ENCODE measurements at places on chromosomes 2 and 18. TPM values are rescaled to one million over a fixed set of nuclear protein-coding genes. Genes with fewer than 3 reads are reported as not detected.

DNA sequence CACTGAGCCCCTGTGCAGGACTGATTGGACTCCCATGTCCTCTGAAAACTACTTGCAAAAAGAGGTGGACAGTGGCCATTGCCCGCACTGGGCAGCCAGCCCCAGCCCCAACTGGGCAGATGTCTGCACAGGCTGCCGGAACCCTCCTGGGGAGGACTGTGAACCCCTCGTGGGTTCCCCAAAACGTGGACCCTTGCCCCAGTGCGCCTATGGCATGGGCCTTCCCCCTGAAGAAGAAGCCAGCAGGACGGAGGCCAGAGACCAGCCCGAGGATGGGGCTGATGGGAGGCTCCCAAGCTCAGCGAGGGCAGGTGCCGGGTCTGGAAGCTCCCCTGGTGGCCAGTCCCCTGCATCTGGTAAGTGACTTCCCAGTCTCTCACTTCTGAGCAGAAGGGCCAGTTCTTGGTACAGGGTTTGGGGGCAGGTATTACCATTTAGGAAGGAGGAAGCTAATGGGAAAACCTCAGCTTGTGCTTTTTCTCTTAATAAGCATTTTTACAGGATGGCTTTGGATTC lies 44.1 kb downstream of the TNFRSF11A start:
- no peak for DNase-seq

DNA sequence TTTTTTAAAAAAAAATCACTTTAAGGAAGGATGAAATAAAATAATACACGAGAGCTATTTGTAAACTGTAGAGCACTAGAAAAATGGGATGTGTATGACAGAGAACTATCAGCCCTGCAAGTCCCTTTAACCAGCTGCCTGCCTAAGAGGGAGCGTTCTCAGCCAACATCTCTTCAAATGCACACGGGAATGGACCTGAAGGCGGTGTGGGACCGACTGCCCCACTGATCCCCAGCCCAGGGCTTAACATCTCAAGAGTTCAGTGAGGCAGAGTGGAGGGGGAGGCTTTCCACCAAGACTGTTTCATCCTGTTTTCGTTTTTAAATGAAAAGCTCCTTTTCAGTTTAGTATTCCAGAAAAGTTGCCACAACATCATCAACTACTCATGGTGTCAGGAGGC lies 2.2 kb downstream of the INPP4A start:
- DNase-seq = no peak

GRCh38 chr2:65220432-65221131 lies 7.0 kb upstream of the ACTR2 start:
- no peak for DNase-seq

- no peak for DNase-seq
Measured at GRCh38 chr18:76479351-76480238, 15.4 kb downstream of the ZNF516 start.

DNA sequence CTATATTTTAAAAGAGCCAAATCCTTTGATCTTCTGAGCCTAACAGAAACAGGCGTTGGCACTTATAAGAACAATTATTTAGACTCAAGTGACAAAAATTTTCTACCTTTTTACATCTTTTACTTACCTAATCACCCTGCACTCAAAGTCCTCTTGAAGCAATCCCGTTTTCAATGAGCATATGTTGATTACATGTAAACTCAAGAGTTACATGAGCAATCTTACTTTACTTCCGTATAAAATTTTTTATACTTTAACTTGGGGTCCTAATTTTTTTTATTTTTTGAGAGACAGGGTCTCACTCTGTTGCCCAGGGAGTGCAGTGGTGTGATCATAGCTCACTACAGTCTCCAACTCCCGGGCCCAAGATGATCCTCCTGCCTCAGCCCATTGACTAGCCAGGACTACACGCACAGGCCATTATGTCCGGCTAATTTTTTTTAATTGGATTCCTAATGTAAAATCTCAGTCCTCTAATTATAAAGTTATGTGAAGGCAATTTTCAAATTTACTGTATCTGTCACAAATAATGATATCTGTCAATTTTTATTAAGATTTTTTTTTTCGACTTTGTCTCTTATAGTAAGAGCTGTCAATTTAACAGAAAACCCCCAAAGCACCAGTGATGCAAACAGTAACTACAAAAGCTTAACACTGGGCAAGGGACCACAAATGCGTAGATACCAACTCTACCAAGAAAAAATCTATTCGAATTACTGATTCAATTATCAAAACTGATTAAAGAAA lies 19.1 kb upstream of the STPG4 start:
- DNase-seq = no peak

DNA sequence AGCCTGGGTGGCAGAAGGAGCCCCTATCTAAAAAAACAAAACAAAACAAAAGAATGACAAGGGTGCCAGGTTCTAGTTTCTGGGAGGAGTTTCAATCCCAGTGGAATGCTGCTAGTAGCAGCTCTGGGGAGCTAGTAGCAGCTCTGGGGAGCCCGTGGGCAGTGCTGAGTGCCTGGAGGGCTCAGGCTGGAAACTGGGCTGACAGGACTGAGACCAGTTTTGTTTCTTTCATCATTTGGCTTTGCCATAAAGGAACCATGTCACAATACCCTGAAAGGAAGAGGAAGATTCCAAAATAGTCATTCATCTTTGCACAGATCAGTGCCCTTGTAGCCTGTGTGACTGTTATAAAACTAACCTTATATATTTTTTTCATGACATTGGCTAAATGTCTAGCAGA lies 10.6 kb downstream of the MFSD6 start:
- no peak for DNase-seq

DNA sequence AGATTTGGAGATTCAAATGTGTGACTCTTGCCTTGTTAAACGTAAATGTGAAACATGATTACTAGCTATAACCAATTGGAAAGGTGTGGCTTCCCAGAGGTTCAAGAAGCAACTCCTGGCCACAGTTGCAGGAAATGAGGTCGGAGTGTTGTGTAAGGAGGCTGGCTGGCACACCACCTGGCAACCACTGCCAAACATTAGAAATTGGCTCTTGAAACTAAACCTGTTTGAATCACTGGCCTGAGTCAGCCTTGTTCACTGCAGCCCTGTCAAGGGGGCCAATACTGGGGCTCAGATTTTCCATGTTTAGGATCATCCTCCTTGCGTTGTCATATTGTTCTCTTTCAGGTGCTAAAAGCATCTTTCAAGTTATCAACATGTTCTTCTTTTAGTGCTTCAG lies 206.3 kb downstream of the ARL6IP6 start:
- DNase-seq = no peak

DNA sequence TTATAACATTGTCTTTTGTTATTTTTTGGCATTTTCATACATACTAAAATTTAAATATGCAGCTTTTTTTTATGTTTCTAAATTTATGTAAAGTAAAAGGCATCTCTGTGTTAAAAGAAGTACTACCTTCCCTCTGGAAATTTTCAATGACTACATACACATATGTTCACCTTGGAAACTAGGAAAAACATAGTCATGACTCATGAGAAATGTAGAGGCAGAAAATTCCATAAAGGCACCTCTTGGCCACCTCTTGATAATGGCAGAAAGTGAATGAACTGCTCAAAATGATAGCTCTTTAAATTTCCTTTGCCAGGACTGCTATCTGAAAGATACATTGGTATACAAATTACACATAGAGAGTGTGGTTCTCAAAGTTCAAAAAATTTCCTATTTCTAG lies 889.1 kb upstream of the ZEB2 start:
- no peak for DNase-seq

GRCh38 chr2:200342235-200342634 lies 35.7 kb downstream of the SPATS2L start:
- no peak for DNase-seq

DNA sequence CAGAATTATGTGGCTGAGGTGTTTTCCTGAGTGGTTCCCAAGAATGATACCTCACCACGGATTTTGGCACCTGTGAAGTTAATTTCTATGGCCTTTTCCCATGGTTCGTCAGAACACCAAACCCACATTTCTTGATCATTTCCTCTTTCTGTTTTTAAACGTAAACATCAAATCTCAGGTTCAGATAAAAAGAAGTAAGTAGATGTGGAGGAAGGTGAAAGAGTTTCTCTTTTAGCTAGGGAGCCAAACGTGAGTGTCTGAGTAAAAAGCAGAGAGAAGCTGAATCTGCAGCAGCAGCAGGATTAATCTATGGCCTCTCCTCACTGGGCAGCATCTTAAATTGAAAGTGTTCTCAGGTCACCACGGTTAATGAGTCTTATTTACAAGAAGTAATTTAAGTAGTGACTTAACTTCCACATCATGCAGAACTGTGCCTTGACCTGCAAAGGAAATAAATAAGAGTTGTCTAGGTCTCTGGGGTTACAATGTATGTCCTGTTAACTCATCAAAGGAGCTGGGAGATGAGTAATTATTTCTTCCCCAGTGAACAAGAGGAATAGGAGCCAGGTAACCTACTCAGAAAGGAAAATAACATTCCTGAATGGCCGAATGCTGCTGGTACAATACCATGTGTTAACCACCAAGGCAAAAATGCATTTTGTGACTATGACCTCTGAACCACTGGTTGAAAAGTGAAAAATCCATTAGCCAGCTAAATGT lies 139.6 kb upstream of the NETO1 start:
- DNase-seq = no peak

GRCh38 chr18:58586269-58586668 lies 42.6 kb downstream of the ALPK2 start:
- DNase-seq = no peak

GRCh38 chr2:224023188-224023587 lies 15.9 kb downstream of the SERPINE2 start:
- DNase-seq = no peak

The ERBB4 gene
- total RNA-seq = not detected

The TEKT4 gene
- total RNA-seq = not detected

The GPR155 gene
- total RNA-seq = 0.69 TPM

The RND3 gene
- not detected for total RNA-seq

The FBXO36 gene
- total RNA-seq = 0.11 TPM

The ITPRIPL1 gene
- total RNA-seq = 21.2 TPM

The ZSWIM2 gene
- not detected for total RNA-seq

The GRHL1 gene
- total RNA-seq = 1.3 TPM
